ENCODE measurements at places on chromosomes 3 and 15.

DNA sequence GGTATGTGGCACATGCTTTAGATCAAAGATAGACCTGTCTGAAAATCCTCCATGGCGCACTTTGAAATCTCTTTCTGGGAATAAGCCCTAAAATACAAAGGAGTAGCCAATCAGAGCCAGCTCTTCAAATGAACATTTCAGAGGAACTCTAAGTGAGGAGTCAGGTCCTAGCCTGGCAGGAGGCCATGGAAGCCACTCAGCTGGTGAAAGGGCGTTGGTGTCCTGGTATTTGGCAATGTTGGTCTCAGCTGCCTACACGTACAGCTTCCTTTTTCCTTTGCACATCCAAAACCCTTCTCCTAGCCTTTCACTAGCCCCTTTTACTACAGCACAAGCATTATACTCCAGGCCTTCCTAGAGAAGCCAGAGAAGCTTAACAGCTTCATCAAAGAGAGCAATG, 5.5 kb downstream of the WDR73 start:
- DNase-seq = no peak

GRCh38 chr3:83514130-83514914, 1444.5 kb upstream of the CADM2 start:
- DNase-seq = no peak

DNA sequence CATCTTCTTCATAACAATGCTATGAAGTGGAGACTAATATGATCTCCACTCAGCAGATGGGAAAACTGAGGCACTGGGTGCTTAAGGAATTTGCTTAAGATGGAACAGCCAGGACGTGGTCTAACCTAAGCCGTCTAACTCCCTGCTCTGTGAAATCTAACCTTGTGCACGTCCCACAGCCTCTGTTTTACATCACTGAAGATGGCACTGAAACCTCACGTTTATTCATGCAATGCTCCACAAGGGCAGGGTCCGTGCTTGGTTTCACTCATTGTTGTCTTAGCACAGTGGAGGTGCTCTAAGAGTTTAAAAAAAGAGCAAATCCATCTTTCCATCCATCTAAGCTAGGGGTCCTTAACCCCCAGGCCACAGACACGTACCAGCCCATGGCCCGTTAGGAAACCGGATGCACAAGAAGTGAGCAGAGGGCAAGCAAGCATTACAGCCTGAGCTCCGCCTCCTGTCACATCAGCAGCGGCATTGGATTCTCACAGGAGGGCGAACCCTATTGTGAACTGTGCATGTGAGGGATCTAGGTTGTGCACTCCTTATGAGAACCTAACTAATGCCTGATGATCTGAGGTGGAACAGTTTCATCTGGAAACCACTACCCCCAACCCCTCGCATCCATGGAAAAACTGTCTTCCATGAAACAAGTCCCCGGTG, 118.0 kb downstream of the FOXP1 start:
- no peak for DNase-seq

DNA sequence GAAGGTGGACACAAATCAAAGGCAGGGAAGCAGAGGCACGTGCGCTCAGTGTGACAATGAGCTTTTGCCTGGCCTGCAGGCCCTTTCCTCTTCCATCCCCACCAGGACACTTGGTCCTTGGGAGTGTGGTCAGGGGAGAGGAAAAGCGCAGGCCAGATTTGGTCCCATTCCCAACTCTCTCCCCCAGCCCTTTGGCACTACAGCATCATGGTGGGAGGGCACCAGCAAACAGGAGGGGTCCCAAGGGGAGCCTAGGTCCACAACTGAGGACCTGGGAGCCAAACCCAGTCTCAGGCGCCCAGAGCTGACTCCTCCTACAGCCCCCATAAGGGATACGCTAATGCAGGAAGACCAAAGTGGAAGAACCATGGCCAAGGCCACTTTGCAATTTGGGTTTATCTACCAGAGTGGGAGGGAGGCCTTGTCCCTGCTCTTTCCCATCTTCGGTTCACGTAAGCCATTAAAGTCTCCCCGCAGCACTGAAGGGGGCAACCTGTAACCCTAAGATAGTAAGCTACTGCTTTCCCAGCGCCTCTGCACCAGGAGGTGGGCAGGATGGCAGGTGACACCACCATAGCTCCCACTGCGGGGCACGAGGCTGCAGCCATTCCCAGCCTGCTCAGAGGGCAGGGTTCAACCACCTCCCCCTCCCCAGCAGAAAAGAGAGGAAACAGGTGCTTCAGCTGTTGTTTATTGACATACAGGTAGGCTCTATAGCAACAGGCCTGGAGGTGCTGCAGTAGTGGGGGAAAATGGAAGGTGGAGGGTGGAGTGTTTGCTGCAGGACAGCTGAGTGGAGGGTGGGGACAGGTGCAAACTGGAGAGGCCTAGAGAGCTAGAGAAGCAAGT, 993 bp upstream of the GRAMD2A start:
- DNase-seq = peak; percentile 89

GRCh38 chr3:89411201-89411600, 303.8 kb downstream of the EPHA3 start:
- DNase-seq = no peak

- DNase-seq = no peak
Observed at GRCh38 chr15:93001881-93002280, 87.1 kb downstream of the RGMA start.

GRCh38 chr3:56119575-56120349, 348.5 kb downstream of the ERC2 start:
- no peak for DNase-seq

DNA sequence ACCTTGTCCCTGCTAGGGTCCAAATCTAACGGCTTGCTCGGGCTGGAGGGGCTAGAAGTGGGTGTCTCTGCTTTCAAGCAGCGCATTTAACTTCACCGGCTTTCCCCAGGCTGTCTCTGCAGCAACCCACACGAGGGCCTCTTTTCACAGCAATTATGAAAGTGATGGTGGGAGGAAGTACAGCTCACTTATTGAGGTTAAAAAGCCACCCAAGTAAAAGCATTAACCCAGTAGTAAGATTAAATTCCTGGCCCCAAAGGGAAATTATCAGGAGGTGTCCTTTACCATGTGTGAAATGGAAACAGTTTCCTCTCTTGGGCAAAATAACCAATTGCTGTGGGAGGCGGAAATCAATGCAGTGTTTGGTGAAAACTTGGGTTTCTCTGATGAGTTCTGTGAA, 41.1 kb downstream of the NGRN start:
- no peak for DNase-seq

GRCh38 chr3:46087871-46088270, 60.6 kb upstream of the XCR1 start:
- DNase-seq = no peak

DNA sequence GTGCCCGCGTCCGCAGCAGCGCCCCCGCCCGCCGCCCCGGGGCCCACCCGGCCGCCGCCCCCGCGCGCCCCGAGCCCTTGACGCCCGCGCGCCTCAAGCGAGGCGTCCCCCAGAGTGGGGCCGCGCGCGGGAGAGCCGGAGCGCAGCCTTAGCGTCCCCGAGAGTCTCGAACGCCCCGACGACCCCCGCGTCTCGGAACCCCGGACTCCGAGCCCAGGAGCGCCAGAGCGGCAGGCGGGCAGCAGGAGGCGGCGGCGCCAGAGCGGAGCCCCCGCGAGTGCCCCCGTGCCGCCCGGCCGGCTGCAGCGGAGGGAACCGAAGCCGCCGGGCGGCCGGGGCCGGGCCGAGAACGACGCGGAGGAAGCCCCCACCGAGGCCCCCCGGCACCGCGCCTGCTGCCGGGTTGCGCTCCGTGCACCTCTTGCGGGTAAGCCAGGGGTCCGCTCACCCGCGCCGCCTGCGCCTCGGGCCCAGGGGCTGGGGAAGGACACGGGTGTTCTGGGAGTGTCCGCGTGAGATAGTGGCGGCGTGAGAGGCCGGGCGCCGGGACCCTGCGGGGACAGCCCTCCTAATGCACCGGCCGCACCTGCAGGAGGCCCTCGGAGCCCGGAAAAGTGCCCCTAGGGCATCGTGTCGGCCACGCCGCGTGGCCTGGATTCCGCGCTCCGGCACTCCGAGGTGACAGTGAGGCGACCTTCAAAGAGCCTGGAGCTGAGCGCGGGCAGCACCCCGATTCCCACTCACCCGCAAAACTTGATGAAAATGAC, 52.0 kb upstream of the ULK4 start:
- DNase-seq = no peak

DNA sequence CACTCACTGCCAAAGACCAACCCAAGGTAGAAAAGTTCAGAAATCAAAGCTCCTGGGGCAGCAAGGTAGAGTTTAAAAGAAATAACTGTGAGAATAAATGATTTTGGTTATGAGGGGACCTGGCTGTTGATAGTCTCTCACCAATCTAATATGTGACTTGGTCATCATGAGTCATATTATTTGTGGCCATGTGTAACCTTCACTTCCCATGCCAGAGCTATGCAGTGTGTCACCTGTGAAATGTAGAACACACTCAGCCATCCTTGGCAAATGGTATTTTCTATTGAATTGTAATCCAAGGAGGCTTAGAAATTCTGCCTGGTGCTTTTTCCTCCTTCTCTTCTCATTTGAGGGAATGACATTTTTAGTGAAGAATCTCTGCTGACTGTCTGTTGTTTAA, 184.2 kb upstream of the STAC start:
- no peak for DNase-seq

GRCh38 chr3:72606005-72606800, 242.0 kb downstream of the SHQ1 start:
- DNase-seq = peak; percentile 18

DNA sequence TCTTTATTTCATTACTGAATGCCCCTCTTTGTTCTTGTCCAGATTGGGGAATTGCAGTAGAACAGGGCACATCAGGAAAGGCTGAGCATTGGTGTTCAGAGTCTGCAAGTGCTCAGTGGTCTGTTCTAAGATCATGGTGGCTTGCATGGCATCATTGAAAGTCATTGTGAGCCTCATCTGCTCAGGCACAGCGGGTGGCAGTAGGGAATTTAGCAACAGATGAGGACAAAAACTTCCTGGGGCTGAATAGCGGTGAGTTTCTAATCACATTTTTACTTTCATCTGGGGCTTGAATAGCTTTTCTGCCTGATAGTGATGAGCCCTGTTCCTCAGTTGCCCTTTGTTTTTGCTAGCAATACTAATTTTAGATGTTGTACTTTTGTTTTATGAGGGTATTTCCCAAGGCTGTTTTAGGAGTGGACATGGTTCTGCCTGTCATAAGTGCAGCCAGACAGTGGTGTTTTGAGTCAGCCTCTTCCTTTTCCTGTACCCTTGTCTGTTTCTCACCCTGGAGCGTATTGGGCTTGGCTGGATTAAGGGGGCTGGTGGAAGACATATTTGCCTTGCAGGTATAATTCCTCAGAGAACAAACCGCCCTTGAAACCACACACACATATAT, 127.2 kb upstream of the IL12A start:
- DNase-seq = no peak

DNA sequence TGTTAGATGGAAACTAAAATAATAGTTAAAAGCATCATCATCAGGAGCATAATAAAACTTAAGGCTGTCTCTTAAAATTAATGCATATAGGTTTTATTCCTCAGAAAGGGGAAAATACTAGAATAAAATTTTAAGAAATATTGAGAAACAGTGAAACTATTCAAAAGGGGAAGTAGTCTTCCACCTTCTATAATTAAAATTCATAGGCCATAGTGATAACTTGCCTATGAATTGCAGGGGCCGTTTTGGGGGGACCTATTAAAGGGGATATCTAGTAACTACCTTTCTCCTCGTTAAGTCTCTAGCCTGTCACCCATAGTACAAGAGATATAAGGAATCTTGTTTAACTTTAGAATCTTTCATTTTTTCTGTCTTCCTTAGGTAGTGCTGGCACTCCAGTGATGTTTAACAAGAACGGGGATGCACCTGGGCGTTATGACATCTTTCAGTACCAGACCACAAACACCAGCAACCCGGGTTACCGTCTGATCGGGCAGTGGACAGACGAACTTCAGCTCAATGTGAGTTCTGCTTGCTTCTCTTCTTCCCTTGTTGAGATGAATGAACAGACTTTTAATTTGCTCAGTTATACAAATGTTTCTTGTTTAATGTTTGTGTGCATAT, 600.4 kb downstream of the GRM7 start:
- no peak for DNase-seq

DNA sequence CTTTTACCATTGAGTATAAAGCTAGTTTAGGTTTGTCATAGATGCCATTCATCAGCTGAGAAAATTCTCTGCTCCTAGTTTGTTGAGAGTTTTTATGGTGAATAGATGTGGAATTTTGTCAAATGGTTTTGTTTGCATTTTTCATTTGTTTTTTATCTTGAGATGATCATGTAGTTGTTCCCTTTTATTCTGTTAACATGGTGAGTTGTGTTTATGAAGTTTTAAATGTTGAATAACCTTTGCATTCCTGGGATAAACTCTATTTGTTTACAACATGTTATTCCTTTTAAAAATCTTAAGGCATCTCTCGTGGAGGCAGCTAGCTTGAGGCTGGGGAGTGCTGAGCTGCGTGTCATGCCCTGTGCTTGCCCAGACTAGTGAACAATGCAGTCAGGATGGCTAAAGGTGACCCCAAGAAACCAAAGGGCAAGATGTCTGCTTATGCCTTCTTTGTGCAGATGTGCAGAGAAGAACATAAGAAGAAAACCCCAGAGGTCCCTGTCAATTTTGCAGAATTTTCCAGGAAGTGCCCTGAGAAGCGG, 48.5 kb downstream of the ANAPC13 start:
- no peak for DNase-seq

- DNase-seq = peak; percentile 80
Observed at GRCh38 chr3:113441051-113441770, at the start of gene CFAP44. CFAP44 (minus strand) TSS chr3:113441493; CDS start chr3:113433664, 7,829 bp downstream.

DNA sequence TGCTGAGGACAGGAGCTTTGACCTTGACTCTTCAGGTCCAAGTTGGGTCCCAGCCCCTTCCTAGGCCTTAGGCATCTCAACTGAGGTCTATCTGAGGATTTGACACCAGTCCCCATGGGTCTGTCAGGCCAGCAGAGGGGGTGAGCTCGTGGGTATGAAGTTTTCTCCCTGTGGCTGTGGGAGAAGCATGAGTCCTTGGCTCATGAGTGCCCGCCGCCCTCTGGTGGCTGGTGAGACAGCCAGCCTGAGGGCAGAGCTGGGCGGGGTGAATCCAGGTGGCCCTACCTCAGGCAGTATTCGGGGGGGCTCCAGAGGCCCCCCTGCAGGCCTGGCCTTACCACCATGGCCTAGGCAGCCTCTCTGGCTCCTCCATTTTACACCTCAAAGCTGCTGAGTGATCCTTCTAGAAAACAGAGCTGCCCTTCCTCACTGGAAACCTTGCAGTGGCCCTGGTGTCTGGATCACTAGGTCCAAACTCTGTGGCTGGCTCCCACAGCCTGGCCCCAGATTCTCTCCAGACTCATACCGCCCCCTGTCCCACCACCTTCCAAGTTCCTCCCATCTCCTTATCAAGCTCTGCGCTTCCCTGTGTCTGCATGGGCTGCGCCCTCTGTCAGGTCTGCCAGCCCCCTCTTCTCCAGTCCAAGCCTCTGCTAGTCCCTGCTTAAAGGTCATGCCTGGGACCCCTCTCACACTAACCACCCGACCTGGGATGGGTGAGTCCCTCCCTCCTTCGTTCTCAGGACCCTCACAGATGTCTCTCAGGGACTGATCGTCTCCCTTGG, 16.1 kb downstream of the SH2D7 start:
- DNase-seq = peak; percentile 27

Measured in NCI-H1105 treated with DMSO at 0.1 percent for 48 hours (cell line).